ENCODE measurements at places on chromosomes 1 and 21. TPM values are rescaled to one million over a fixed set of nuclear protein-coding genes. Genes with fewer than 3 reads are reported as not detected.

The GNG12 gene
- total RNA-seq = 81.9 TPM

The MTHFR gene
- total RNA-seq = 40.3 TPM

The SYT11 gene
- total RNA-seq = 20.0 TPM

The SLC30A10 gene
- total RNA-seq = 0.53 TPM

The NBPF9 gene
- total RNA-seq = 24.5 TPM

The SPRR1B gene
- total RNA-seq = not detected

The CNIH4 gene
- 34.6 TPM for total RNA-seq

The NUCKS1 gene
- 158 TPM for total RNA-seq

The SCNM1 gene
- total RNA-seq = 20.4 TPM

The CD1E gene
- 0.82 TPM for total RNA-seq

The GPATCH2 gene
- 26.4 TPM for total RNA-seq
